ENCODE measurements at places on chromosomes 2 and 18.

- no peak for DNase-seq
Measured at GRCh38 chr2:3317871-3318590, 59.6 kb downstream of the EIPR1 start.

GRCh38 chr2:178811901-178812300 is 4.7 kb upstream of the TTN start:
- no peak for DNase-seq

GRCh38 chr2:202375033-202375608 is 1.0 kb upstream of the BMPR2 start:
- peak; percentile 85 for DNase-seq

DNA sequence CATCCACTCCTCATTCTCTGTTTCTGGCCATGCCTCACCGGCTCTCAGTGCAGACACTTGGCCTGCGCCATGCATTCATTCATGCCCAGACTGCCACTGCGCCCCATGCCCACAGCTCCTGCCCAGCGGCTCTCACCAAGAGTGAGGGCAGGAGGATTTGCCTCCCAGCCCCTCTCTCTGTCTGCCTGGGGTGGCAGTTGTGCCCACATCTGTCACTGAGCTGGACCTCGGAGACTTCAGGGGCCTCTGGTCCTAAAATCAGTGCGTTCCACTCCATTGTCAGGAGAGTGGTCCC is 75.1 kb downstream of the CIB4 start:
- no peak for DNase-seq

DNA sequence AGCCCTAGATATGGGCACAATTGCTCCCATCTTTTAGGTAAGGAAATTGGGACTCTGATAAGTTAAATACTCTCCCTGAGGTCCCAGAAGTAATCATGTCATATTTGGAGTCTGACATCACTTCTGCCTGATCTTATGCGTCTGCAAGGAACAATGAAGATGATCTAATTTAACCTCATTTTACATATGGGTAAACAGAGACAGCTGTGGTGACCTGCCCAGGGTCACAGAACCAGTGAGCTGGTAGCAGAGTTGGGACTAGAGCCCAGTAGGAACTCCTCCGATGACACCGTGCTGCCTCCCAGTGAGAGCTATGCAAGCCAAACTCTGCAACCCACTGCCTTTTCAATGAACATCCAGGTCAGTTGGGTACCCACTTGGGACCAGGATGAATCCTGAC is 17.8 kb downstream of the CTAGE1 start:
- DNase-seq = no peak

- no peak for DNase-seq
Measured at GRCh38 chr2:96703021-96703751, 36.7 kb downstream of the LMAN2L start.

DNA sequence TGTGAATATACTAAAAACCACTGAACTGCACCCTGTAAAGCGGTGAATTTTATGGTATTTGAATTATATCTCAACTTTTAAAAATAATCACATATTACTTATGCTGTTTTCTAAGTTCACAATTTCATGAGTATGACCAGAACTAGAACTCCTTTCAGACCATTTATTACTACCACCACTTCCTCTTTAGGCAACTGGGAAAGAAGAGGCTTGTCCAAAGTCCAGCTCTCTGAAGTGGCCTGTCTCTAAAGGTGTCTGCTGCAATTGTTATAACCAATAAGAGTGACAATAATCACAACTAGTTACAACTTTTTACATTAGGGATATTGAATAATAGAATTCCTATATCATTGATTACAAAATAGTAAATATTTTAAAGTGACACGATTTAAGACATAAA is 267.9 kb upstream of the PIK3C3 start:
- DNase-seq = no peak

GRCh38 chr2:144500563-144500962 is 19.4 kb downstream of the ZEB2 start:
- DNase-seq = no peak

- no peak for DNase-seq
Measured at GRCh38 chr2:120204022-120204405, 19.2 kb downstream of the TMEM185B start.

DNA sequence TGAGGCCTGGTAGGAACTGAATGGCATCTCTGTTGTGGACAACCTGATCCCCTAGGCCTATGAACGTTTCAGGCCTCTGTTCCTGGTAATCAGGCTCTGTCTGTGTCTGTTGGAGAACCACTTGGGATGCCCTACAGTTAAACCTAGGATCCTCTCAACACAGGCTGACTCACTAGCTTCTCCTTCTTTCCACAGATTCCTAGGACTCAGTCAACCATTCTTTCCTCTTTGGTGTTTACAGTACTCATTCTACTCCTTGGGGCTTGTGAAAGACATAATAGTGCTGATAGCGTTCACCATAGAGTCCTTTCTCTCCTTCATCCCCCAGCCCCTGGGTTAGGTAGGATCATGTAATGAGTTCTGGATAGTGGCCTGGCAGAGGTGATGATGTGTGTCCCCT is 544.3 kb downstream of the METTL4 start:
- no peak for DNase-seq

GRCh38 chr2:198161151-198161550 is 356.8 kb downstream of the PLCL1 start:
- DNase-seq = no peak

- DNase-seq = no peak
Measured at GRCh38 chr2:45012733-45013132, 3.5 kb upstream of the SIX2 start.

- DNase-seq = peak; percentile 50
Measured at GRCh38 chr2:65277791-65278483, 50.3 kb downstream of the ACTR2 start.

DNA sequence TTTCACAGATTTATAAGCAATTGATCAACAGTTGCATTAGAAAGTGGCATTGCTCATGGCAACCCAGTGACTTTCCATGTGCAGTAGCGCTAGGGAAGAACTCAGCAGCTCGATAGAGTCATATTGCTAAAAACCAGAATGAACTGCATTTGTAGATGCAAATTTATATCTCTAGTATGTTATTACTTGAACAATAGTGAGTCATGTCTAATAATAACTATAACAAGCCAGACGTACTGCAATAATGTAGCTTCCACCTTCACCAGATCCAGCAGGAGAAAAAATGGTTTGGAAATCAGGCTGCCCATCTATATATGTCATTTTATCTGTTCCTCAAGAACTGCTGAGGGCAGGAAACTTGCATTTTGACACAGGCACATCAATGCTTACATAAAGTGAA is 66.5 kb upstream of the FIGN start:
- DNase-seq = peak; percentile 8

GRCh38 chr18:22840606-22841144 is 92.5 kb upstream of the RBBP8 start:
- no peak for DNase-seq

DNA sequence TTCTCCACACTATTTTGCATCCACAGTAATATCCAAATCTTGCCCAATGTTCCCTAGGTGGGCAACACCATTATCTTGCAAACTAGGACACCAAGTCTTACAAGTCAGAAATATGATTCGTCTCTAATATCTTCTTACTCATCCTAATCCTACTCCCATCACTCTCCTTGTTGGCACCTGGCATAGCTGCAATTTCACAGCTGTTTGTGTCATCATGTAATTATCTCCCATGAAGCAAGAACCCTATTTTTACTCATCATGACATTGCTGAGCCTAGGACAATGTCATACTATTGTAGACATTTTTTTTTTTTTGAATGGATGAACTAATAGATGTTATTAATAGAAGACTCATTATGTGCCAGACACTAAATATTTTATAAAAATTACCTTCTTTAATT is 91.3 kb upstream of the CCDC141 start:
- no peak for DNase-seq

DNA sequence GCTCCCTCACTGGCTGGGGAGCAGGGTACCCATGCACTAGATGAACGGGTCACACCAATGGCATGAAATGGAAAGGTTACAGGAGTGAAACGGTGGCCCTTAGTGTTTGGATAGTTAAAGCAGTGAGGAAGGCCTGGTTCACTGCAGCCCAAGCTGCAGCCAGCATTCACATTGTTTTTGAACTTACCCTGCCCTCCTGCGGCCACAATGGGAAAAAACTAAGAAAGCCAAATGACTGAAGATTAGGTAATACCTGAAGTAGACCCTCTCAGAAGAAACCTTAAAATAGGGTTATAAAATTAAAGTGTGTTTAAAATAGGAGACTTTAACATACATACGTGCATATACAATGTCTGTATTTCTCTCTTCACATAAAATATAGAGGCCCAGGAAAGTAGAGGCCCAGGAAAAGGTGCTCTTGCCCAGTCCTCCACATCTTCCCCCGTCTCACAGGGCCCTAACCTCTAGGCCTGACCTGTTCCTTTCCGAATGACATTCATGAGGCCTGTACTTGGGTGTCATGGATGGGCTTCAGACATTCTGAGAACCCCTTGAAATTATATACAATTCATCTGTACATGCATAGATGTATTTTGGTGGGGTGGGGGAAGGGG is 33.3 kb downstream of the DOK1 start:
- DNase-seq = peak; percentile 85

- no peak for DNase-seq
Measured at GRCh38 chr18:67455890-67456501, 60.5 kb downstream of the DSEL start.

DNA sequence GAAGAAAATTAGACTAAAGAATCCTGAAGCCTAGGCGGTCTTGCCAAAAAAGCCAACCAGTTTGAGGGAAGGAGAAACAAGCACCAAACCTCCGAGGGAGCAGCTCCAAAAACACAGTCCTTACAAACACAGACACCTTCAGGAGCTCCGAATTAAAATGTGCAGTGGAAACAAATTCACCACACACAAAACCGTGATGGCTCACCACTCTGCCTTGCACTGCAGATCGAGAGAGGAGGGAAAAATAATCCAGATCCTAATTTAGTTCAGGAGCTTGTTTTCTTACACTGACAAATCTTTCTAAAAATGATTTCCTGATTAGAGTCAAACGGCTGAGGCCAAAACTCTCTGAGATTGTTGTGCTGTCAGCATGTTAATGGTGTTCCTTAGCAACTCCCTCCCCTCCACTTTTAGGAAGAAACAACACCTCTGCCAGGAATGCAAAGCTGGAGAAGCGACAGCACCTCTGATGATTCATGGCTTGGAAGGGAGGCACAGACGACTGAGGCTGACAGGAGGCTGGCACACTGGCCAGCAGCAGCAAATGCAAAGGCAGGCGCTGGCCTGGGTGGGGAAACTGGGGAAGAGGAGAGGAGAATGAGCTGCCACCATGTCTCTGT is 249.4 kb upstream of the KLHL29 start:
- DNase-seq = no peak

DNA sequence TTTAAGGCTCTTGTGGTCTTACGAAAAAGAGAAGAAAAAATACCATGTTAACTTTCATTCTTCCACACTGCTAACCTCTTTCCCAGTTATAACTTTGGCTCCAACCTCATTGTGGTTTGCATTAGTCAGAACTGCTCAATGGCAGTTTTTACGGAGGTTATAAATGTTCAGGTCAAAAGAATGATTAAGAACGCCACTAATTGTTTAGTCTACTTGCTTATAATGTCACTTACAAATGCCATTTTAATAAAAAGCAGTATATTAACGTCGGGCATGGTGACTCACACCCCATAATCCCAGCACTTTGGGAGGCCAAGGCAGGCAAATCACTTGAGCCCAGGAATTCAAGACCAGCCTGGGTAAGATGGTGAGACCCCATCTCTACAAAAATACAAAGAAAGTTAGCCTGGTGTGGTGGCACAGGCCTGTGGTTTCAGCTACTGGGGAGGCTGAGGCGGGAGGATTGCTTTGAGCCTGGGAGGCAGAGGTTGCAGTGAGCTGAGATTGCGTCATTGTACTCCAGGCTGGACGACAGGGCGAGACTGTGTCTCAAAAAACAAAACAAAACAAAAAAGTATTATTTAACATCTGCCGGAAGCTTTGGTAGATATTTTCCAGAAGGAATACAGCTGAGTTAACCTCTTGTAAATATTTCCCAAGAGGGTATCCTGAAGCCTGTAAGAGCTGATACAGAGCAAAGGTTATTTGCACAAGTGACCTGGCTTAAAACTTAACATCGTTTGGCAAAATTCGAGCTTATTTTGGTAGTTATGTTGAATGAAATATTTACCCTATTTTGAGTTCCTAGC is 5.1 kb downstream of the AGPS start:
- peak; percentile 88 for DNase-seq

DNA sequence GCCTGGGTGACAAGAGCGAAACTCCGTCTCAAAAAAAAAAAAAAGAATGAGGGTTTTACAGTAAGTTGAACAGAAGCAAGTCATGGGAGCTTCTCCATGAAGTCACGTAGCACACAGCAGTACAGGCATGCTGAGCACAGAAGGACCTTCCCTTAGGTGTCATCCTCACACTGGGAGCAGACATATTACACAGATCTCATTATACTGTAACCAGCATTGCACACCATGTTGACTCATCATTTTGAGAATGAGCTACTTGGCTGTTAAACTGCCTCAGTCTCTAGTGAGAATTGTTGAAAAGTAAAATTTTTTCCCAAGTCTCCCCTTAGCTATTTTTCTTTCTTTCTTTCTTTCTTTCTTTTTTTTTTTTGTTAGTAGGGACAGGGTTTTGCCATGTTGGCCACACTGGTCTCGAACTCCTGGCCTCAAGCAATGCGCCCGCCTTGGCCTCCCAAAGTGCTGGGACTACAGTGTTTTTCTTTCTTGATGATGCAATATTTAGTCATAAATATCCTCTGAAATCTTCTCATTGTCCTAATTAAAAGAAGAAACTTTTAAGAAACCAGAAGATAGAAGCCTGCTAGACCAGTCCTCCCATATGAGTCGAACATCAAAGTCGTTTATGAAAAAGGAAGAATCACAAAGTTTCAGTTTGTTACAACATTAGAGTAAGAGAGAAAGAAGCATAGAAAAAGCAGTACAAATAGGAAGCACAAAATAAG is 37.9 kb upstream of the PPP1CB start:
- DNase-seq = peak; percentile 64

GRCh38 chr2:97948926-97949325 is 46.8 kb downstream of the TMEM131 start:
- no peak for DNase-seq

DNA sequence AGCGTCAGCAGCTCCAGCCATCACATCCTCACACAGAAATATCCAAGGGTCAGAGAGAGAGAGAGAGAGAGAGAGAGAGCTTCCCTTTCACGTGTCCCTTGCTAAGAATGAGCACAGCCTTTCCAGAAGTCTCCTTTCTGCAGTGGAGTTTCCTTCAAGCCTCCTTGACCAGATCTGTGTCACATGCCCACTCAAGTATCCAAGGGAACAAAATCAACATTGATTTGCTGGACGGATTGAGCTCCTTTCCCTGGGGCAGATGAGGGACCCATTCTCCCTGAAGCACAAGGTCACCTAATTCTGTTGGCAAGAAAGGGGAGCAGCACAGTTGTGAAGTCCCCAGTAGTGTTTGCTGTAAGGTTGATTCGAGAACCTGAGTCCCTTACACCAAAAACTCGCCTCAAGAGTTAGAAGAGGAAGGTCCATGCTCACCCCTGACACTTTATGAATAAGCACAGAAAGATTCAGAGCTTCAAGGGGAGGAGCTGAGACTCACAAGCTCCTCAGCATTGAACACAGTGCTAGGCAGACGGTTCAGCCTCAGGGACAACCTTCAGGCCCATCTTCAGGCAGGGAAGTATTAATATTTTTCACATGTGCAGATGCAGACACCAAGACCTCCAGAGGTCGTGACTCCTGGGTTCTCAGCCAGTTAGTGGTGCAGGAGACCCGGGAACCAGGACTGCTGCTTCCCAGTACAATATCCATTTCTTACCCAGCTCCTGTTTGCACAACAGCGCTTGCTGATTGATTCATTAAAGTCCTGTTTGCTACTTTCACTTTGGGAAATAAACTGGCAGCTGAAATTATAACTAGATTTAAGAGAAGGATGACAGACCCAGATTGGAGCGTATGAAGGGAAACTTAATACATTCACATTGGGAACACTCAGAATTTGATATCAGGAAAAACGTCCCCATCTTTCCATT is 38.2 kb upstream of the MARCO start:
- DNase-seq = no peak
